HFFc6 (cell line): ENCODE measurements at places on chromosomes 11 and 22. TPM values are rescaled to one million over a fixed set of nuclear protein-coding genes. Genes with fewer than 3 reads are reported as not detected.
A peak's percentile ranks its signal among the peaks of the same experiment; 100 is the strongest.

DNA sequence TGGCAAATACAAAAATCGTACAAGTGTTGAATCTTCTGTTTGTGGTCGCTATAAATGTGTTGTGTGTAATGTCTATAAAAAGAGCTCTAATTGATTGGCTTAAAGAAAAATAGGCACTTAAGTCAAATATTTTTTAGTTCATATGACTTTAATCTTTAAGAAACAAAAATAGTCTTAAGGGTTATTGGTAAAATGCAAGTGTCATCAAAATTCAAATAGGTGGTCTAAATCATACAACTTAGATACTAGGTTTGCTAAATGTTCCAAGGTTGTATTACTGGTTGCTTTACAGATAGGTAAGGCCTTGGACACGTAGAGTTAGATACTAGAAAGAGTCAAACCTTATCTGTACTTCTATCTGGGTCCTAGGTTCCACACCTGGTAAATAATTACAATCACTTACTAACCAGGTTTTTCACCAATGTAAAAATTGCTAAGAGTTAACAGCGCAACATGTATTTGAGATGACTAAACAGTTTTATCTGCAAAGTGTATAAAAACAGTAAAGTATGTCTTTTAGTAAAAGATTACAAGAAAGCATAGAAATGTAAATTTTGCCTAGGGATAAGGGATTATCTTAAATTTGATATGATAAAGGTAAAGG is 91.1 kb upstream of the GNAZ start:
- DNase-seq, result no peak
- H3K27me3 ChIP-seq, result peaks cover 9% of the 10 kb centered on the region
- H3K4me3 ChIP-seq, result no peak overlapping the region
- H3K4me1 ChIP-seq, result no peaks in the 10 kb centered on the region
- H3K36me3 ChIP-seq, result peaks cover 7% of the 10 kb centered on the region; the same call in 1 of the 2 replicates
- no peak overlapping the region for H3K27ac ChIP-seq

DNA sequence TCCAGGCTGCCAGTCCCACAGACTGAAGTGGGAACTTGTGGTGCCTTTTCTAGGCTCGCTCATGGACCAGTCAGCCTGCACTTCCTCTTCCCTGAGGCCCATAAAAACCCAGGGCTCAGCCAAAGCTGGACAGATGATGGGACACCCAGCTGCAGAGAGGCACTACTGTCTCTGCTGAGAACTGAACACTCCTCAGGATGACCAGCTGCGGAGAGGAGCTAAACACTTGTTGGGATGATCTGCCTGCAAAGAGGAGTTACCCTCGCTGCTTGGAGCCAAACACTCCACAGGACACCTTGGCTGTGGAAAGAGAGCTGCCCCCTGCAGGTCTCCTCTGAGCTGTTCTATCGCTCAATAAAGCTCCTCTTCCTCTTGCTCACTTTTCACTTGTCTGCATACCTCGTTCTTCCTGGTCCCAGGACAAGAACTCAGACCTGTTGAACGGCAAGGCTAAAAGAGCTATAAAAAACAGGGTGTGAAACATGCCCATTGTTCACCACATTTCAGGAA is 465.5 kb downstream of the GUCY1A2 start:
- H3K36me3 ChIP-seq, result no peaks in the 10 kb centered on the region
- H3K27ac ChIP-seq, result no peak overlapping the region
- no peaks in the 10 kb centered on the region for H3K4me1 ChIP-seq

DNA sequence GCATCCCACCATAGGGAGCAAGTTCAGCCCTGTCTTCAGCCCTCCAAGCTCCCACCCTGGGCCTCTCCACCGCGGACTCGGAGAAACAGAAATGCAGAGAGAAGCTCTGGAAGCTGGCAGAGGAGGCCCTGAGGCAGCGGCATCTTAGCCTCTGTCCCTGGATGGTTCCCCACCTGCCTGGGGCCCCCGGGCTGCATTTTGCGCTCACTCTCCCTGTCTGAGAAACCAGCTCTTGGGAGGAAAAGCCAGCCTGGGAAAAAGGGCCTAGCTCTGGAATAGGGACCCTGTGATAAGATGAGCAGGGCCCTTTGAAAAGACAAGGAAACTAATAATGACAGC is 12.0 kb upstream of the SPI1 start:
- peaks cover 5% of the 10 kb centered on the region; the same call in 1 of the 2 replicates for H3K4me1 ChIP-seq
- peaks cover 2% of the 10 kb centered on the region; the same call in 1 of the 2 replicates for H3K27me3 ChIP-seq
- no peak overlapping the region for H3K27ac ChIP-seq
- no peak for DNase-seq
- no peaks in the 10 kb centered on the region for H3K36me3 ChIP-seq

- no peak overlapping the region for H3K4me3 ChIP-seq
- no peak overlapping the region for H3K27ac ChIP-seq
- no peaks in the 10 kb centered on the region for H3K36me3 ChIP-seq
- peaks cover 19% of the 10 kb centered on the region for H3K4me1 ChIP-seq
These were observed 72.0 kb upstream of the MTNR1B start for GRCh38 chr11:92897487-92897886.

DNA sequence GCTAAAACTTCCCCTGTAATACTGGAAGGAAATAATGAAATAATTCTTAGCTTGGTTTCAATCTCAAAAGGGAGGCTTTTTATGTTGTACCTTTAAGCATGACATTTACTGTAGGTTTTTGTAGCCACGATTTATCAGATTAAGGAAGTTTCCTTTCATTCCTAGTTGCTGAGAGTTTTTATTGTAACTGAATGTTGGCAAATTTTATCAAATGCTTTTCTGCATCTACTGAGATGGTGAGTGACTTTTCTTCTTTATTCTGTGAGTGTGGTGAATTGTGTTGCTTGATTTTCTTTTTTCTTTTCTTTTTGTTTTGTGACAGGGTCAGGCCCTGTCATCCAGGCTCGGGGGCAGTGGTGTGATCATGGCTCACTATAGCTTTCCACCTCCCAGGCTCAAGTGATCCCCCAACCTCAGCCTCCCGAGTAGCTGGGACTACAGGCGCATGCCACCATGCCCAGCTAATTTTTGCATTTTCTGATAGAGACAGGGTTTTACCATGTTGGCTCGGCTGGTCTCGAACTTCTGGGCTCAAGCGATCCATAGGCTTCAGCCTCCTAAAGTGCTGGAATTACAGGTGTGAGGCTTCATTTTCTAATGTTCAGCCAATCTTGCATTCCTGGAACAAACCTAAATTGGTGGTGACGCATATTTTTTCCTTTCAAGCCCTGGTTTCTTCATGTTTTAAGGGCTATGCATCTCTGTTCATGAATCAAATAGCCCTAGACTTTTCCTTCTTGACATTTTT is 26.2 kb downstream of the SUSD2 start:
- H3K27me3 ChIP-seq, result no peaks in the 10 kb centered on the region
- peak overlapping the region; percentile 88 for H3K27ac ChIP-seq
- peak; percentile 46 for DNase-seq
- peak overlapping the region; percentile 61 for H3K4me3 ChIP-seq

RASSF7 gene
- 13.7 to 22.7 TPM (median 17.0 TPM) in 3 replicates for total RNA-seq

CYTH4 gene
- not detected in 3 replicates for total RNA-seq

SLC17A6 gene
- not detected in 3 replicates for total RNA-seq
